ENCODE measurements at places on chromosomes 5 and 9.

DNA sequence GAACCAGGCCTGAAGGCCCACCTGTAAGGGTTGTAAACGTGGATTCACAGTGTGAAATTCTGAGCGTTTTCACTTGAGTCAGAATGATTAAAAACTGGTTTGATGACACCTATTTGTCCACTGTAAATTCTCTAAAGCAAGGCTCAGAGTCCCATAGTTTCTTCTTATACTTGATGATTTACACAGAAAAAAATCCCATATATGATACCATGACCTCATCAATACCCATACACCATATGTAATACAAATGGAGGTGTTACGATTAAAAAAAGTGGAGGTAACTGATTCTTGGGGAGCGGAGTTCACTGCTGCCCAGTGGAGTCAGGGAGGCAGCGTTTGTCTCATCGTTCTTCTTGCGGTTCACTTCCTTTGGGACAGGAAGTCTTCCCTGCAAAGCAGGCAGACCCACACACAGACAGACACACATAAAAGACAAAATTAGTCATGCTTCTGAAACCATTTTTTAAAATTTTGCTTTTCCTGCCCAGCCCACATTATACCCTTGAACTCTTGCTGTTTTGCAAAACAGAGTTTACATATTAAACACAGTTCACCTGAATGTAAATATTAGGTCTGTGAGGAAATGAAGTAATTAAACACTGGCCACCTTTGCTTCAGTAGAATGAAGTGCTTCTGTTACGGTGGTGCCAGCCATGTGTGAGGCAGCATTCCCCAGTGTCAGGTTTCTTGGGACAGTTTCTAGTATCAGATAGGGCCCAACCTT is 26.2 kb downstream of the NREP start:
- DNase-seq, result no peak

DNA sequence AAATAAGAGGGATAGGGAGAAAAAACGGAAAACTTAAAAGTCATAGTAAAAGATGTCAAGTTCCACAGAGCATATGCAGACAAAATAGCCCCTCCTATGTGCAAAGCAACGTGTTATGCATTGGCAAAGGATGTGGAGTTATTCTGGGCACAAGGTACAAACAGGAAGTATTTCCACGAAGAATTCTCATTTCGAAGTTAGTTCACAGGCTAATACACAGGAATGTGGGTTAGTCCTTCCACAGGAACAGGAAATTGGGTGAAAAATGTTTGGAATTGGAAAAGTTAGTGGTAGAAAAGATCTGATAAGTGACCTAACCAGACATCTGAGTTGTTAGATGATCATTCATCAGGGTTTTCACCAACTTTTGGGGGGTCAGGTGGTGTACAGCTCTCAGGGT is 326.6 kb downstream of the EBF1 start:
- DNase-seq, result no peak

DNA sequence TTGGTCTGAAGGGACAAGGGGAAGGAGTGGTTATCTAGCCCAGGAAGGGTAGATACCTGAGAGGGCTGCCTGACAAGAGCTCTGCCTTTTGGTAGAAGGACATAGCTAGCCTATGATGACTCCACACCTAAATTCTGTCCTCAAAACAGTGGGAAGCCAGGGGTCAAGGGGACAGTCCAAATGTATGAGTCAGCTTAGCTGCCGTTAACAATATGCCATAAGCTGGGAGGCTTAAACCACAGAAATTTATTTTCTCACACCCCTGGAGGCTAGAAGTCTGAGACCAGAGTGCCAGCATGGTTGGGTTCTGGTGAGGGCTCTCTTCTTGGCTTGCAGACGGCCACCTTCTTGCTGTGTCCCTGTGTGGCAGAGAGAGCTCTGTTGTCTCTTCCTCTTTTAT is 306.4 kb downstream of the NTRK2 start:
- no peak for DNase-seq

DNA sequence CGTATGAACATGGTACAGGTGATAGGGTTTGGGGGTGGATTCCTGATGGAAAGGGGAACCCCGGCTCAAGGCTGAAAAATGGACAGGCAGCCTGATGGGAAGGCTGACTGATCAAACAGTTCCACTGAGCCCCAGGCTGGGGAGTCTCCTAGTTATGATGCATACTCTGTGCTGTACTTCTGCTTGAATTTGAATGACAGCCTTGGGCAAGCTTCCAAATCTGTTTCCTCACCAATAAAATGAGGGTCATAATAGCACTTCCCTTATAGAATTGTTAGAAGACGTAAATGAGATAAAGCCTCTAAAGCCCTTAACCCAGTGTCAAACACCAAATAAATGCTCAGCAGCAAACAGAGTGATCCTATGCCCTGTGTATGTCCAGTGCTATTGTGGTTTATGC is 478.5 kb upstream of the DMAC1 start:
- DNase-seq, result no peak

GRCh38 chr9:127509955-127510299 is 58.6 kb downstream of the LRSAM1 start:
- DNase-seq, result no peak

Measured in activated CD4-positive, alpha-beta T cell treated with anti-CD3 and anti-CD28 coated beads for 24 hours (primary cell).